ENCODE measurements at places on chromosomes 3 and 15.

DNA sequence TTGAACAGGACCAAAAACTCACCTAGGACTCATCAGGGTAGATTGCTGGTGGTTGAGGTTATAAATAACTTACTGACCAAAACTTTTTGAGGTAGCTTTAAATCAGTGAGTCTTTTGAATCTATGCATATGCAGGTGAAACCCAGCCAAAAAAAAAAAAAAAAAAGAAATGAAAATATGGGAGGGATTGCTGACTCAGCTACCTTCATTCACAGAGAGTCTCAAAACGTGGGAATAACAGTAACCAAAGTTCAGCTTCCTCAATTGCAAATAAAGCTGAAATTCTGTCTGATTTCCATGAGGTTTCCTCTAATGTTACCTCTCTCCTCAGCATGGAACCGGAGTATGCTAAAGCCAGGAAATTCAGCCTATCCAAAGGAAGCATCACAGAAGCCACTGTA, 95.2 kb upstream of the SEMA6D start:
- no peak for DNase-seq

DNA sequence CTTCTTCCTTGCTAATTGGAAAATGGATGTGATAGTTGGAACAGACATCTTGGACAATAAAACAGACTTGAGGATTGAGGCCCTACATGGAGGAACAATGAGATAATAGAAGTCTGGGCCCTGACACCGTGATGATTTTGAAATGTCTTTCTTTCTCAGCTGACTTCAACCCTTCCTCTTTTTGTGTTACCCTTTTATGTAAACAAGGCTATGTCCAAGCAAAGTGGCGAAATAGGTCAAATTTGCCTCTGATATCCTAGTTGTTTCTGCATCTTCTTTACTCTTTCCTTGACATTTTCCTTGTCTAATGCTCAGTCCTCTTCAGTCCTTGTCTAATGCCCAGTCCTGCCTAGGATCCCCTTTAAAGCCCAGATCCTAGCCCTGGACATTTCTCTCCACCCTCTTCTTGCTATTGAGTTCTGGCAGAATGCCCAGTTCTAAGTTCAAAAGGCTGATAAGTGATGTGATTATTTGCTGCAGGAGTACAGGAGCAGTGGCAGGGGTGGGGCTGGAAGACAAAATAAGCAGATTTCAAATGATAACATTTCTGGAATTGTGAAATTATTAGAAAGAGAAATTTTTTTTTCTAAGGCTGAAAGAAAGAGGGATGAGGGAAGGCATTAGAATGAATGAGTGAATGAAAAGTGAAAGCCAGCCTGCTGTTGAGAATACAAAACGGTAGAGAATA, 6.5 kb upstream of the VPS8 start:
- DNase-seq, result no peak

DNA sequence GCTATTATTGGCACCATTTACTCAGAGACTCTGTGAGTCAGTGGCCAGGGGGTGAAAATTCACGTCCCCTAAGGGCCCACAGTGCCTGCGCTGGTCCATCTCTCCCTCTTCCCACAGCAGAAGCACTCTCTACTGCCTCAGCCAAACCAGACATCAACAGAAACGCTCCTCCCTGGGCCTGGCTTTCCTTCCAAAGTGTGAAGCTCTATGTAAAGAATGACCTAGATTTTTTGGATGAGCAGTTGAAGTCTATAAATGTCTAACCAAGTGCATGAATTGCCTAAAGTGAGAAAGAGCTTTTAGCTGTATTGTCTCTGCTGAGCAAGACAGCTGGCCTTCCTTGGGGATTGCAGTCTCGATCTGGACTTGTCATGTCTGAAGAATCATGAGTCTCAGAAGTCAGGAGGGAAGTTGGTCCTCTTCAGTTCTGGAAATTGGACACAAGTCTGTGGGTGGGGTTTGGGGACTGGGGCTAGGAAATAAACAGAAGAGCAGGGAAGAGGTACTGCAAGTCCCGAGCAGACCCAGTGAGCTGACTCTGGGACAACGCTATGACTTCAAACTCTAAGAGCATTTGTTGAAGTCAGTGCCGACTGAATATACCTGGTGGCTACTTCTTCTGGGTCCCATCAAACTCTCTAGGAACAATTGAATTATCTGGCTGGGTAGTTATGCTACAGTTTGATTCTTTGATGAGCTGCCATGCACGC, 29.0 kb downstream of the RASGRP1 start:
- DNase-seq, result no peak

DNA sequence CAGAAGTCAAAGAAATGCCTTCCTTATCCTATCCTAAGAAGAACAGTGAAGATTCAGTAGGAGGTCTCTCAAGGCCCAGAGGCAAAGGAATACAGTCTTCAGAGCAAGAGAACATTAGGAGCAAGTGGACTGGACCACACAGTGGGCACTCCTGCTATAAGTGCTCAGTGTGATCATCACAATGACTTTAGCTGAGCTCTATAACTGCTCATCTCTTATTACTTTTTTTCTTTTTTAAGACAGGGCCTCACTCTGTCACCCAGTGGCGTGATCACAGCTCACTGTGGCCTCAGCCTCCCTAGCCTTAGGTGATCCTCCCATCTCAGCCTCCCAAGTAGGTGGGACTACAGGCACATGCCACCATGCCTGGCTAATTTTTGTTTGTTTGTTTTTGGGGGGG, 48.1 kb downstream of the COL8A1 start:
- DNase-seq, result no peak

Measured in stimulated activated CD4-positive, alpha-beta T cell treated with anti-CD3 and anti-CD28 coated beads, TNF-alpha, amount 100 ng/mL, for 4 hours (primary cell).